Fibroblast of skin of left quadriceps (primary cell): ENCODE measurements at places on chromosomes 13 and 19.

- no peak for DNase-seq
These were observed 98.4 kb downstream of the ENOX1 start for GRCh38 chr13:43688227-43688907.

- DNase-seq: no peak
These were observed 44.2 kb upstream of the SHISA2 start for GRCh38 chr13:26095846-26096610.

DNA sequence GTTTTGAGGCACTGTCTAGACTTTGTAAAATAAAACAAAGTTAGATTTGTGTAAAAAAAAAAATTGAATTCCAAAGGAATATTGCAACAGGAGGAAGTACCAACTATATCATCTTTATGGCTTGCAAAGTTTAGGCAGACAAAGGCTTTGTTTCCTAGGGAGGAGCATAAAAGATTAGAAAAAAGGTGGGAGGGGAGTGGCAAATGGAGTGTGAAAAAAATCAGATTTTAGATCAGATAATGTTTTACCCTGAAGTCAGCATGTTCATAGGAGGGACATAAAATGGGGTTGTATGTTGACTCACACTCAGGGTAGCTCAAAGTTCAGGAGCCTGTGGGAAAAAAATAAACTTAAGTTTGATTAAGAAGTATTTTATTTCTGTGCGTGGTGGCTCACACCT, 3.7 kb downstream of the ZNF85 start:
- no peak for DNase-seq

GRCh38 chr13:59504407-59504806, 659.3 kb downstream of the DIAPH3 start:
- DNase-seq: no peak

- DNase-seq: no peak
These were observed 36.1 kb downstream of the WDFY2 start for GRCh38 chr13:51620165-51620983.

DNA sequence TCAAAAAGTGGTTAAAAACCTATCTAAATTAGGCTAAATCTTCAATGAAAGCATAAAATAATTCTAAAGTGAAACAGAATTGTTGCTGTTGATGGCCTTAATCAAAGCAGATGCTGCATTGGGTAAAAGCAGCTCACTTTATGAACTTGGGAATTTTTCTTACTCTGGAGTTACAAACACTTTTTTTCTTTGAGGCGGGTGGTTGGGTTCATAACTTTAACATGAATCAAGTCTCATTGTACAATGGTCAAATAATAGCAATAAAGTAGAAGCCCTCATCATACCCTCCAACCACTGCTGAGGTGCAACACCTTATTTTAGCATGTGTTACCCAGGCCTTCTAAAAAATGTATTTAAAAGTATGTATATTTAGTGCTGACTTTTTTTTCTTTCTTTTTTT, 29.1 kb downstream of the NUP58 start:
- no peak for DNase-seq

GRCh38 chr19:19628501-19629134, 598 bp upstream of the LPAR2 start:
- peak; percentile 14 for DNase-seq

- no peak for DNase-seq
These were observed 2.8 kb downstream of the FAM124A start for GRCh38 chr13:51225029-51225428.

DNA sequence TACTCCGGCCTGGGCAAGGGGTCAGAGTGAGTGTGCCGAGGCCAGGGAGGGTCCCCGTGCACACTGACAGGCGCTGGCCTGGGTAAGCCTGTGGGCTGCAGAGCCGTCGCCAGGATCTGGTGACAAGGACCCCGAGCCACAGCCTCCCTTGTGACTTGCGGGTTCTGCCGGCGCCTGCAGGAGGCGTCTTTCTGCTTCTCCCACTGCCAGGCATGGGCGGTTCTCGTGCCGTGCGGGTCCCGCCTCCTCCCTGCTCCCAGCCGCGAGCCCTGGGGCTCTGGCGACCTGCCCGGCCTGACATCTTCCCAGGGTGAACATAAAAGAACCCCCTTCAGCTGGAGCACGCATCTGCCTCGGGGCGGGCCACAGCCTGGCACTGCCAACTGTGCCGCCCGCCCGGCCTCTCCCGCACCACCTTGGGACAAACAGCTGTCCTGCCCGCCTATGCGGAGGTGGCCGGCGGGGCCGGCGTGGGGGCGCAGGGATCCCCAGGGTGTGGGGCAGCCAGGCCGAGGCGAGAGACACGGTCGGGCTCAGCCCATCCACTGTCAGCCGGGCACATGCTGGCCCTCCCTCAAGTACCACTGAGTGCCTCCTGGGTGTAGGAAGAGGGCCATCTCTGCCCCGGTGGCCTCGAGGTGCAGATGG, 1.5 kb upstream of the HCN2 start:
- peak; percentile 47 for DNase-seq

DNA sequence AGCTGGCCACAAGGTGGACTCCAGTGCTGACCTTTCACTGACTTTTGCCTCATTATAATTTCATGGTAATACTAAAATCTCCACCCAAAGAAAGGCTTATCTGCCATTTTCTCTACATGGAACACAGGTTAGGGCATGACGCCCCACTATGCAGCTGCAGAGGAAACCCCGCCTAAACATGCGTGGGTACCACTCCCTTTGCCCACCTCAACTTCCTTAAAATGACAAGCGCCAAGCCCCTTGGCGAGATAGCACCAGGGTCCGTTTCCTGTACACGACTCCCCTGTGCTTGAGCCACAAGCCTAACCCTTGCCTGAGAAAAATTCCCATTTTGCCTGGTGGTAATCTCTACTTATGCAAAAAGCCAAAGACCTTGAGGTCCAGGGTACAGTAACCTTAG, 36.0 kb upstream of the PABPC3 start:
- no peak for DNase-seq

GRCh38 chr19:30202060-30202600, 170.1 kb upstream of the ZNF536 start:
- no peak for DNase-seq

GRCh38 chr13:28505543-28506135, 10.7 kb upstream of the FLT1 start:
- no peak for DNase-seq

DNA sequence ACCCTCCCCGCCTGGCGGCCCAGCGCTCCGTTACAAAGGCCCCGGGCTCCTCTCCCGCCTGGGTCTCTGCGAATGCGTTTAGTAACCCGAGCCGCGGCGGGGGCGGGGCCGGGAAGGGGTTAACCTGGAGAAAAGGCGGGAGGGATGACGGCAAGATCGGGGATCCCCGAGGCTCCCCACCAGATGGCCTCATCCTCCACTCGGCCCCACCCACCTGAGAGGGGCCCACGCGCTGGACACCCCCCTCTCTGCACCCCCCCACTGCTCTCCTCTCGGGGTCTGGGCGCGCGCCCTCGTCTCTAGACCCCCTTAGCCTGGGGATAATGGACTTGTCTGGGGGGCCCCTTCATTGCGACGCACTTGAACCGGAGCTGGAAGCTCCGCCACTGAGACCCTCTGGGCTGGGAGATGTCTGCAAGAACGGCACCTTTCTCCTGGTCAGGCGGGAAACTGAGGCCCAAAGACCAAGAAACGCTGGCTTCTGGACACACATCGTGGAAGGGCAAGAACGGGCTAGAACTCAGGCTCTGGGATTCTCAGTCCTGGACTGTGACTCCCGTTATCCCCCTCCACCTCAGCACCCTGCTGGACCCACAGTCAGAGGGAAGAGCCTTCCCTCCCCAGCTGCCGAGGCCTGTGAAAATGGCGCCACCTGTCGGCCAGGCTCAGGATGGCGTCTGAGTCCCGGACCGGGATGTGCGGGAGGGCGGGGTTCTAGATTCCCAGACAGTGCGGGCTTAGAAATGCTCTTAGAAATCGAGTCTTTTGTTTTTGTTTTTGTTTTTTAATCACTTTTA, 2.9 kb upstream of the LTBP4 start:
- DNase-seq: peak; percentile 80

DNA sequence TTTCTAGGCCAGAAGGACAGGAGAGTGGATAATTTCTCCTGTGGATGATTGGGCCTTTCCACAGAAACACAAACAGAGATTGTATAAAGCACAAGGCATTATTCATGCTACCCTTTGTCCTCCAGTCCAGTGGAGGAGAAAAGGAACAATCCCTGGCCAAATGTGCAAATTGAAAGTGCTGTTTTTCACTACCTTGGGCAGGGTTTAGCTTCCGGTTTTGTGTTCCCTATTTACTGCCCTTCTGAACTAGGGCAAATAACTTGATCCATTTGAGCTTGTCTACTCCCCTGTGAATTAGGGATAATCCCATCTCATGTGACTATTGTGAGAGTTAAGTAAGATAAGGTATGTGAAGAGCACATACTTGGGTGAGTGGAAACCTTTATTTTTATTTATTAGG, 13.3 kb downstream of the PDX1 start:
- DNase-seq: no peak

- DNase-seq: no peak
These were observed 13.2 kb downstream of the JAK3 start for GRCh38 chr19:17834350-17835181.

- DNase-seq: peak; percentile 74
These were observed 62.8 kb upstream of the STARD13 start for GRCh38 chr13:33348366-33348765.

DNA sequence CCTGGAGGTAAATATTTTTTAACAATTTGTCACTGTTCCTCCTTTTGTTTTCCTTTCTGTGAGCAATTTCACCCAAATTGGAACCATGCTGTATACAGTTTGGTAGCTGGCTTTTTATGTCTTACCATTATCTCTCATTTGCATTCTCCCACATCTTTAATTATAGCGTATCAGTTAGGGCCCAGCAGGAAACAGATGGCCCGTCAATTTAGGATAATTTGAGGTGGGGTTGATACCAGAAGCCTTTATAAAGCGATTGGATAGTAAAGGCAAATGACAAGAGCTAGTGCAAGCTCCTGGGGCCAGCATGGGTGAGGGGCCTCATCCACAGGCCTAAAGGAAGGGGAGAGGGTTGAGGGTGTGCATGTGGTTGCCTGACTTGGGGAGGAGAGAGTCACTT, 3.8 kb upstream of the IFNL4 start:
- no peak for DNase-seq

DNA sequence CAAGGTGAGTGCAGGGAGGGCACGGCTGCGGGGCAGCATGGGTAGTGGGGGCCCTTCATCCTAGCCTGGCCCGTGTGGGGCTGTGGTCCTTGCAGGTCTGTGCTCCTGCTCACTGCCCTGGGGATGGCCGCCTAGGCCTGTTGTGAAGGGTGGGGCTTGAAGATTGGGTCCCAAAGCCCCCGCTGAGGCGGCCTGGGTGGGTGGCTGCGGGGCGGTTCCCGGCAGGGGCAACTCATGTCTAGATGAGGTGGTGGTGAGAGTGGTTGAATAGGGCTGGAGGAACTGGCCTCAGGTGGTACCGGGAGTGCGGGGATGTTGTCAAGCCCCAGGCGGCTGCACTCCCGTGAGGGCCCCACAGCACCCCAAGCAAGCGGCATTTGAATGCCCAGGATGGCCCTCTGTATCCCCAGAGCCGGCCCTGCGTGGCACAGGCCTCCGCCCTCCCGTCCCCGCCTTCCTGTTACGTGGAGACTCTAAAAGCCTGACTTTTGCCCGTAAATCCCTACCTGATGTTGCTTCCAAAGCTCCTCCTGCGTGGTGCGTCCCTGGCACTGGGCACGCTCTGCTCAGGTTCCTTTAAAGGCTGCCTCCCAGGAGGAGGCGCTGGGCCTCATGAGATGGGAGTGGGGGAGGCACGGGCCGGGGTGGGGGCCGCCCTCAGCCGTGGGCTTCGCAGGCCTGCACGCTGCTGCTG, 15.0 kb downstream of the SPPL2B start:
- DNase-seq: no peak

DNA sequence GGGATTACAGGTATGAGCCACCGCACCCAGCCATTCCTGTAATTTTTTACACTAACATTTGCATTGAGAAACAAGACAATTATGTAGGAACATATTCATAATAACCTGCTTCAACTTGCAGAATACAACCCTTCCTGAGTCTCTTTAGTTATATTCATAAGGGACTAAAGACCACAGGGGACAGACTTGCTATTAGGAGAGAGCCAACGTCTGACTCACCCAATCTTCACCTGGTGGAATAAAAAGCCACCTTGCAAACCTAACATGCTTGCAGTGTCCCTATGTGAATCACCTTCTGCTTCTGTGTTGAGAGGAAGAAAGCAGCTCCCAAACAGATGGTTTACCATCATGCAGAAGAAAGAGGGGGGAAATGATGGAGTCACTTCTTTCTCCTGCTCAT, 456.1 kb downstream of the PCDH9 start:
- DNase-seq: no peak

DNA sequence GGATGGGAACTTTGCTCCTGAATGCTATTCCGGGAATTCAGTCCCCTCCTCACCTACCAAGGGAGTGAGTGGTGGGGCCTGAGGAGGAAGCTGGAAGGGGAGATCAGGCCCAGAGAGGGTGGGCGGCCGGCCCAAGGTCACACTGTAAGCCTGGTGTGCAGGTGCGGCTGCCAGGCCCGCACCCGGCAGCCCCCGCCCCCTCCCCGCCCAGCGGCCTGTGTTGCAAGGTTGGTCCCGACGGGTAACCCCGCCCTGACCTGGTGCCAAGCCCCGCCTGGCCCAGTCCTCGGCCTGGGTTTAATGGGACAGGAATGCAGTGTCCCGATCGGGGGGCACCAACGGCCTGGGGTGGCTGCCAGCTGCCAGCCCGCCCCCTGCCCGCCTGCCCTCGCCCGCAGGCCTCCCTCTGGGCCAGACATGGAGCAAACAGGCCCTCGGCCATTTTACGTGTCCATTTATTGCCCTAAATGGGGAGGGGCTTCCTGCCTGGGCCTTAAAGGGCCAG, 5.5 kb downstream of the ZBTB7A start:
- DNase-seq: no peak

DNA sequence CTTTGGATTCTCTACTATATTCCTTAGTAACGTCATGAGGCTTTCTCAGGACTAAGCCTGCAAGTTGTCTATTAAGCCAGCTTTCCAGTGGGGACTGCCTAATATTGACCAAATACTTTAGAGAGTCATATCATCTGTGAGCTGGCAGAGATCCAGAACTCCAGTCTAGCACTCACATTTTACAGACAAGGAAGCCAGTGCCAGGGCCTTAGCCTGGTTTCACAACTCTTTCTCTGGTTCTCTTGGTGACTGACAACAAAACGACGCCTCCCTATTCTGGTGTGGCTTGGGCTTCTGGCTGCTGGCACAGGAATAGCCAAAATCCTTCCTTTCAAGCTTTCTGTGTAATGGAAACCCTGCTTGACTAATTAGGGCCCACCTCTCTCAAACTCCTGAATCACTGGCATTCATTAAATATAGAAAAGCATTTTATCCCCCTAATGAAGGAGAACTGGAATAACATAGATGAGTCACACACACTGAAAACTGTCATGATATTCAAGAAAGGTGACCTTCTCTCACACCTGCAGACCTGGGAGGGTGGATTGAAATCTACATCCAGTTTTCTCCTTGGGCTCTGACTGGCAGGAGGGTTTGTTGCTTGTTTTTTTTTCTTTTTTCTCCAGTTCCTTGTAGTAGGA, 75.2 kb upstream of the UBL3 start:
- DNase-seq: no peak

DNA sequence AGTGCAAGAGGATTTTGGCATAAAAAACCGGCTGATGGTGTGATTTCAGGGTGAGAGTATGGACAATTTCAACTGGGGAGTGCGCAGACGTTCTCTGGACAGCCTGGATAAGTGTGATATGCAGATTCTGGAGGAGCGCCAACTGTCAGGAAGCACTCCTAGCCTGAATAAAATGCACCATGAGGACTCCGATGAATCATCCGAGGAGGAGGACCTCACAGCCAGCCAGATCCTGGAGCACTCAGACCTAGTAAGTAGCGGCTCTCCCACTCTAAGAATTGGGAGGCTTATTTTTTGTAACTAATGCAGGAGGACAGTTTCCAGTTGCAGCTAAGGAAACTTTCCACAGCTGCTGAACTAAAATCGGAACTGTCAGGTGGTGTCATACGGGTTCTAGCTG, 53.6 kb downstream of the ZAR1L start:
- peak; percentile 37 for DNase-seq

GRCh38 chr13:40653527-40654318, 12.7 kb downstream of the FOXO1 start:
- no peak for DNase-seq
